ENCODE measurements at places on chromosomes 3 and 15.
A peak's percentile ranks its signal among the peaks of the same experiment; 100 is the strongest.

GRCh38 chr15:66275352-66275751, 18.0 kb upstream of the DIS3L start:
- no peak for DNase-seq

- no peak for DNase-seq
Measured at GRCh38 chr3:169152319-169152718, 511.2 kb downstream of the MECOM start.

- DNase-seq = no peak
Measured at GRCh38 chr3:173742491-173742890, 344.9 kb downstream of the NLGN1 start.

- DNase-seq = peak; percentile 57
Measured at GRCh38 chr3:127274200-127274760, 13.6 kb downstream of the PRR20G start.

- DNase-seq = no peak
Measured at GRCh38 chr15:34514251-34514670, 69.2 kb downstream of the GOLGA8B start.

DNA sequence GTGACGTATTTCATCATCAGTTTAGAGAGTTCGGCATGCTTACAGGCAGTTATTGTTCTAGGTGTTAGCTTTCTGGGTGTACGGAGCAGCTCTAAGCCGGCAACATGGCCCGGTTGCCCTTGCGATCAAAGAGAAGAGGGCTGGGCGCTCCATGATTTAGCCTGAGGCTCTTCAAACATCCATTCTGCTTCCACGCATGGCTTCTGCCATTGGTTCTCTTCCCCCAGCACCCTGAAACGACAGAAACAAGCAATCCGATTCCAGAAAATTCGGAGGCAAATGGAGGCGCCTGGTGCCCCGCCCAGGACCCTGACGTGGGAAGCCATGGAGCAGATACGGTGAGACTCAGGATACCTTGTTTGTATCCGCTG, 574 bp downstream of the NGRN start:
- DNase-seq = peak; percentile 29

GRCh38 chr3:55792009-55792408, 304.9 kb upstream of the WNT5A start:
- no peak for DNase-seq
